ENCODE measurements at places on chromosomes 7 and 10.

- no peak for DNase-seq
These were observed 11.9 kb downstream of the CHST3 start for GRCh38 chr10:71975871-71976725.

DNA sequence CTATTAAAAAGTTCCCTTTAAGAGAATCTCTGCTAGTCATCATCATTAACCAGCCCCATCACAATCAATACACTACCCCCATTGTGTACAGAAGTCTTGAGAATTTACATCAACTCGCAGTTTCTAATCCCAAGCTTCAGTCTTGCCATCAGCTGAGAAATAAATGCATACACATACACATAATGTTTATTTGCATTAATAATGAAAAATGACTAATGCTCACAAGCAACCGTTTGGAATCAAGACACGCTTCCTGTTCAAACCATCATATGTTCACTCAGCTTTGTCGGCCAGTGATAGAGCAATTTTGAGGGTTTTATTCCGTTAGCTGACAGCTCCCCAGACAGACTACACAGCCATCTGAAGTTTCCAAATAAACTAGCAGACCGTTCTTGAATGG lies 287.1 kb downstream of the SFMBT2 start:
- DNase-seq: no peak

- no peak for DNase-seq
These were observed 659 bp downstream of the OPTN start for GRCh38 chr10:13100349-13101294.

GRCh38 chr10:129628823-129629222 lies 161.8 kb downstream of the MGMT start:
- no peak for DNase-seq

GRCh38 chr7:46720761-46721160 lies 799.7 kb upstream of the IGFBP3 start:
- no peak for DNase-seq

DNA sequence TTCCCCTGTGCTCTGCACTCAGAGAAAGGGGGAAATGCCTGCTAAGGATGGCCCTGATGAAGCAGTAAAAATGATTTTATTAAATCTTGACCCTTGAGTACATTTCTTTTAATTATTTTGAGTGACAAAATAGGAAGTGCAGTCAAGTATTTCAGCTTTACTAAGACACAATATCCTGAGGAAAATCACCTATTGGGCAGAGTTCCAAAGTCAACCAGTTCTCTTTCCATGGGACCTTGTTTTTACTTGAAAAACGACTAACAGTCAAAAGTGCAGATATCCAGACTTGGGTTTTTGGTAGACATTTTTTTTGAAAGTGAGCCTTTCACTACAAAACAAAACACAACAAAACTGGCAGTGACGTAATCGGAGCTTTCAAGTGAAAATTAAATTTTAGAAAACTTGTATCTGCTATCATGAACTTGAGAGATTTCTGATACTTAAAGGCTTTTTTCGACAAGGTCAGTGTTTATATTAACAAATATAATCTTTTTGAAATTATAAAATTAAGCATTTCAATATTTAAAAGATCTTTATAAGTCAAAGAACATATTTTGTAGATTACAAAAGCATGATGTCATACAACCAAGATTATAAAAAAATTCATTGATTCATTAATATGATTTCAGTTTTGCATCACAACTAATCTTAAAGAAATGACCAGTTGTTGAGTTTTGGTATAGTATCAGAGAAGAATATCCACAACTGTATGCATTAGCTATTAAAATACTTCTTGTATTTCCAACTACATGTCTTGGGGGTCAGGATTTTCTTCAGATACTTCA lies 513.8 kb upstream of the AKR1E2 start:
- DNase-seq: no peak

DNA sequence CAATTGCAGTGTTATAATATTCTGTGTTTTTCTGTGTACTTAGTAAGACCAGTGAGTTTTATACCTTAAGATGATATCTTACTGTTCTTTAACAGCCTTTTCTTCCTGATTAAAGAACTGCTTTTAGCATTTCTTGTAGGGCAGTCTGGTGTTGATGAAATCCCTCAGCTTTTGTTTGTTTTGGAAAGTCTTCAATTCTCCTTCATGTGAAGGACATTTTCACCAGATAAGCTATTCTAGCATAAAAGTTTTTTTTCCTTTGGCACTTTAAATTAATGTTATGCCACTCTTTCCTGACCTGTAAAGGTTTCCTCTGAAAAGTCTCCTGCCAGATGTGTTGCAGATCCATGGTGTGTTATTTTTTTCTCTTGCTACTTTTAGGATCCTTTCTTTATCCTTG lies 1059.8 kb downstream of the LRMDA start:
- DNase-seq: no peak

DNA sequence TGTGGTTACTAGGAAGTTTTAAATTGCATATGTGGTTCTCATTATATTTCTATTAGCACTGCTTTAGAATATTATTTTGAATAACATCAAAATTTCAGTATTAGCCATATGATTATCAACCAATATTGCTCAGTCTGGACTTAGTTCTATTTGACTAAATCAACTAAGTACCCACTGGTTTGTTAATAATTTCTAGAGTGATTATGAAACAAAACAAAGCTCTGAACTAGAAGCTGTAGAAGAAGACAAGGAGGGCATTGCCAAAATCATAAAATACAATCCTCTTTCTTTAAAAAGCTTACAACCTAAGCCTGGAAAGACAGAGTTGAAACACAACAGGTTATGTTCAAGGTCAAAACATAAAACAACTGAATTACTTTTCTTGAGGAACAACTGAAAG lies 204.7 kb downstream of the KMT2C start:
- DNase-seq: no peak

DNA sequence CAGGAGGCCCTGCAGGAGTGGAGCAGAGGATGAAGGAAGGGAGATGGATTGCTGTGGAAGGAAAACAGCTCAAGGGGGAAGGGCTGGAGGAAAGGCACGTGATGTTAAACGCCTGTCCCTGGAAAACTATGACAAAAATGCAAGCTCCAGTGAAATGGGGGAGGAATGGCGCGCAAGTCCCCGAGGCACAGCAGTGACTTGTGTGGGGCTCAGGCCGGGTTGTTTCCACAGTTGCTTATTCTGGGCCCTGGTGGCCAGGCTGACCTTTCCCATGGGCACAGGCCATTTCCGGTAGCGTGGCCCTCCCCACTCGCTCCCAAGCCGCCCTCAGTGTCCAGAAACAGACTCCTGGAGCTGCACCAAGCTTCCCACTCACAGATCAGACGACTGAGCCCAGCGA lies 68.1 kb upstream of the PDGFA start:
- DNase-seq: no peak

- DNase-seq: no peak
These were observed 190.6 kb downstream of the CELF2 start for GRCh38 chr10:11208243-11208642.

DNA sequence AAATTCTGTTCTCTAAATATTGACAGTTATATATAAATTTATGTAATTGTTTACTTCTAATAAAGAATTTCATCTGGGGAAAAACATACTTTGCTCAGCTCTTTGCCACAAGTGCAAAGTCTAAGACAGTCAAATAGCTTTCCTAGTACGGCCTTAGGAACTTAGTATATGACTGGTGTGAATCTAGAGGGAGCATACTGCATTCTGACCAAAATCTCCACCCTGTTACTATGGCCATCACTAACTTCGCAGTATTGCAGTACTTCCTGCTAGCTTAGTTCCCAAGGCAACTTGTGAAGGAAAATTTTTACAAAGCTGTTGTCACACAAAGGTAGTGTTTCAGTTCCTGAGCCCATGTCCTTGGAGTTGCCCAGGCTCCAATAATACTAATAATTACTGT lies 181.5 kb downstream of the CFTR start:
- DNase-seq: no peak

- no peak for DNase-seq
These were observed 92.8 kb downstream of the BMS1 start for GRCh38 chr10:42875388-42875755.

DNA sequence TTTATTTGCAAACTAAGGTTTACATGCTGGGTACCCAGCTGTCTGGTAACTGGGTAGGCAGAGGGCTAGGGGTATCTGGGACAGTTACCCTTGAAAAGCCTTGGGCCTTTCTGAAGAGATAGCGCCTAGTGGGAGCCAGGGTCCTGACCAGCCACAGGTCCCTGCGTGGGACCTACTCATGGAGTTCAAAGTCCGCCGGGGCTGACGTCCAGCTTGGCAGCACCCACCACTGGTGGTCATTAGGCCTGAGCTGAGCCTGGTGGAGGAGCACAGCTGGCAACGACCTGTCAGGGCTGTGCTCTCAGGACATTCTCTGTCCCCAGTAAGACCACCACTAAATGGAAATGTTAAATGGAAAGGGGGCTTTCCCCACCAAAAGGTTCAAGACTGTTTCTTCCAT lies 20.0 kb downstream of the GUSB start:
- no peak for DNase-seq

DNA sequence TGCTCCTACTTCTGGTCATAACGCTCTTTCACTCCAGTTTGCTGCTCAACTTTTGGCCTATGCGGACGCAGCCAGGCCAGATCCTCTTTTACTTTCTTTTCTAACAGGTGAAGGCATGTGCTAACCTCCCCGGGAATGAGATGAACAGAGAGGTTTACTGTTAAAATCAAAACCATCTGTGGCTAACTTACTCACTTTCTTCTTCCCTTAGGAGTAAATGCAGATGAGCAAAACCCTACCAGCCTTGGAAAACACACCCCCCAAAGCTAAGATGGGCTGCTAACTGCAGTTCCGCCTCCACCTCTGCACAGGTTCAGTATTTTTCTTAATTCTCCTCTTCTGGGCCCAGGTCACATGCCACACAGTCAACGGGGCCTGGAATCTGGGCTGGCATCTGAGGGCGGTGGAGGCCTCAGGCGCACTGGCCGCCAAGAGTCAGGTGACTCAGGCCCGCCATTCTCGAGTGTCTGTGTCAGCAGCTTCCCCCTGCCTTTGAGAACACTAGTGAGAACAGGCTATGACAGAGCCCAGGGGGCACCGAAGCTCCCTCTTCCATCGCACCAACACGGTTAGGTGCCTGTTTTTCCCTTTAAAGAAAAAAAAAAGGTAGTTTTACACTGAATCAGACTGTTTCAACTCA lies 11.1 kb downstream of the FAM53B start:
- peak; percentile 69 for DNase-seq

DNA sequence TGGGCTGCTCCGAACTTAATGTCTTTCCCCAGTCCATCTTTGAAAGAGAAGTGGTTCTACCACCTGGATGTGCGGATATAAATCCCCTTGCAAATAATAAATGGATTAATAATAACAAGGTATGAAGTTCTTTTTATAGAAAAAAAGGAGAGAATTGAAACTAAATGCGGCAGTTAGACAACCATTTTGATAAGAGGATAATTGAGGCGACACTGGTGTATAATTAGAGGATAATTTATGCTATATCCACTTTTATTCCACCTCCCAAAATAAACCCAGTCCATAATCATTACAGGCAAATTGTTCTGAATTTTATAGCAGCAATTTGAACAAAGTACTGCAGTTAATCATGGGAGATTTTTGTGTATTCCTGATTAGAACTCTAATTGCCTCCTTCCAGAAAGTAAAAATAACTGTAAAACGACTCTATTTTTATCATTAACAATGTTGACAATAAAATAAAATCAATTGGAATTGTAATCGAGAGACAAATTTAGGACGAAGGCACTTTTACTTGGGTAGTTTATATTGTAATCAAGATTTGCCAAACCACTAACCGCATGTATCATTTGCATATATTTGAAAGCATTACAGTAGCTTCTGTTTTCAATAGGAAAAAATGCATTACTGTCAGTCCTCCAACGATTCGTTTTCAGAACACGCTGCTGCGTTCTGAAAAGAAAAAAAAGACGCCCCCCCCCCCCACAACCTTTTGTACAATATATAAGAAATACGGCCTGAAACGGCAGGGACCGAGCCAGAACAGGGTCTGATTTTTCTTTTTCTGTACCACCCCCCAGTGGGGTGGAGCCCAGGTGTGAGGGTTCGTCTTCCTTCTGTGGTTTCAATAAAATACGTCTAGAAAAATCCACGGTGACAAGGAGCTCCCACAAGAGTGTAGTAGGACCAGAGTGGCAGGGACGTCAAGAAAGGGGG lies 838 bp upstream of the DLX6 start:
- DNase-seq: no peak

DNA sequence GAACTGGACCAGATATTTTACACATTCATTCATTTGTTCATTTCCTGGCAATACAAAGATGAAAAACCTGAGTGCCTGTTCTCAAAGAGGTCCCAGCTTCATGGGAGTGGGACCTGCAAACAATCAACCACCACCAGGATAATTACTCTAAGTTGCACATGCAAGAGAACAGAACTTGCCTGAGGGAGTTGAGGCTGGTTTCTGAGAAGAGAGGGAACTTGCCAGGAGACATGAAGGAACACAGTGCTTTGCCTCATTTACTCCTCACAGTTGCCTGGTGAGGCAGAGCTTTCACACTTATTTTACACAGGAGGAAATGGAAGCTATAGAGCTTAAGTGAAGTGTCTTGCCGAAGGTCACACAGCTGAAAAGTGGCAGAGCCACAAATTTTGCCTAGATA lies 170.1 kb downstream of the SORCS3 start:
- no peak for DNase-seq

- DNase-seq: no peak
These were observed 71.7 kb downstream of the NRBF2 start for GRCh38 chr10:63204667-63205391.

GRCh38 chr7:103116991-103117390 lies 31.9 kb downstream of the NAPEPLD start:
- no peak for DNase-seq

- no peak for DNase-seq
These were observed 228.5 kb downstream of the CDK14 start for GRCh38 chr7:90824386-90825307.

GRCh38 chr7:99191869-99192596 lies 15.9 kb downstream of the KPNA7 start:
- DNase-seq: no peak

DNA sequence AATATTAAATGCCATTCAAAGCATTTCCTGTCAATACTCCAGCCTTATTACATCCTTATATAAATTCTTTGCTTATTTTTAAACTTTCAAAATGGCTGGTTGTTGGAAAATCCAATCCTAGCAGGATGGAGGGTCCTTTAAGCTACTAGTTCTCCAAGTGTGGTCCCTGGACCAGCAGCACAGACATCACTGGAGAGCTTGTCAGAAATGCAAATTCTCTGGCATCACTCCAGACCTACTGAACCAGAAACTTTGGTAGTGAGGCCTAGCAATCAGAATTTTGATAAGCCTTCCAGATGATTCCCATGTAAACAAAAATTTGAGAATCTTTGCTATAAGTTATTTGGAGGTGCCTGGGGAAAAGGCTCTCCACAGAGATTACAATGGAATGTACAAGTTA lies 43.8 kb downstream of the CALCR start:
- DNase-seq: no peak

DNA sequence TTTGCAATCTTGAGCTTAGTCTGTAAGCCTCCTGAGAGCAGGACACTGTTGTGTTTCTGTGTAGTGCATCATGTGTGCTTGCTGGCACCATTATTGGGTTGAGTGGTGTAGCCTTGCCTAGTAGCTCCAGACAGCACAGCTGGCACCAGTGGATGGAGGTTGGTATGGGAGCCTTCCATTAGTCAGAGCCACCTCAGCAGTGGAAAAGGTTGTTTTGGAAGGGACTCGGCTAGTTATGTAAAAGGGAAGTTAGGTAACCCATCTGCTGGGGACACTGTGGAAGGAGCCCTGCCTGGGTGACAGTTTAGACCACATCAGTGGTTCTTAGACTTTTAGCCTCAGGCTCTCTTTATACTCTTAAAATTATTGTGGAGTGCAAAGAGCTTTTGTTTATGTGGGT lies 16.3 kb downstream of the MINDY4 start:
- no peak for DNase-seq
